ENCODE measurements at places on chromosomes 3 and 15.
A peak's percentile ranks its signal among the peaks of the same experiment; 100 is the strongest.

GRCh38 chr3:171824116-171824515, 13.8 kb upstream of the PLD1 start:
- H3K27me3 ChIP-seq = no peaks in the 10 kb centered on the region
- H3K4me3 ChIP-seq = no peak overlapping the region
- no peaks in the 10 kb centered on the region for H3K36me3 ChIP-seq
- H3K4me1 ChIP-seq = peaks cover 5% of the 10 kb centered on the region
- H3K27ac ChIP-seq = no peak overlapping the region
- no peak for DNase-seq

DNA sequence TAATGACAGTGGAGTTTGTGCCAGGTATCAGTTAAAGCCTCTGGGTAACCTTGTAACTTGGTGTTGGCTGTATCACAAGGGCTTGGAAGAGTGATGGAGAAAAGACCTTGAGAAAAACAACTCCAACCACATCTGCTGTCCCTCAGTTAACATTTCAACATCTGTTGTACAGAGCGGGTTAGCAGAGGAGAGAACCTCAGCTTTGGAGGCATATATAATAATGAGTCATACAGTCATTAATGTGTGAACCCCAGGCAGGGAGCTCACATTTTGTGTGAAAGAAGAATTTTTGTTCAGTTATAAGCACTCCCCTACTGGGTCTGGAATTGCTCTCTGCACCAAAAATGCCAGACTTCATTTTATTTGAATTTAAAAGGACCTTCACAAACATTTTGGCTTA, 439.5 kb downstream of the PDCD6IP start:
- H3K4me3 ChIP-seq = no peak overlapping the region
- H3K4me1 ChIP-seq = no peaks in the 10 kb centered on the region
- DNase-seq = no peak
- H3K27ac ChIP-seq = no peak overlapping the region
- no peaks in the 10 kb centered on the region for H3K27me3 ChIP-seq

GRCh38 chr3:25863011-25863415, 73.1 kb downstream of the OXSM start:
- no peaks in the 10 kb centered on the region for H3K4me1 ChIP-seq
- no peak overlapping the region for H3K27ac ChIP-seq
- no peak for DNase-seq
- no peak overlapping the region for H3K4me3 ChIP-seq
- no peaks in the 10 kb centered on the region for H3K36me3 ChIP-seq

DNA sequence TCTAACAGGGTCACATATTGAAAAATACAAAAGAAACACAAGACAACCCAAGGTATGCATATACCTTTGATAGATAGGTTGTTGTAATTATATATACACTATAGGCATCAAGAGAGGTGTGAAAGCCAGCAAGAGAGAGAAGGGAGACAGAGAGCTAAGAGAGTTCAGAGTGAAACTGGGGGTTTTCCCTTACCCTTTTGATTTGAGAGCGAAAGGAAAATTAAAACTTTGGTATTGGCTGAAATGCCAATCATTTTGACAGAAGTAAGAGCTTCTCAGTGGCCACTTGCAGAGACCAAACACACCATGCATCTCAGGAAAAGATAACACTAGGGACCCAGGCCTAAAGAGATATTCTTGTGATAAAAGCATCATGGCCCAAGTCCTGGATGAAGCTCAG, 183.6 kb downstream of the SHOX2 start:
- no peak overlapping the region for H3K4me3 ChIP-seq
- no peaks in the 10 kb centered on the region for H3K4me1 ChIP-seq
- no peak overlapping the region for H3K27ac ChIP-seq
- no peak for DNase-seq

GRCh38 chr3:28915741-28916500, 364.9 kb upstream of the RBMS3 start:
- no peak overlapping the region for H3K4me3 ChIP-seq
- no peaks in the 10 kb centered on the region for H3K4me1 ChIP-seq
- H3K27me3 ChIP-seq = no peaks in the 10 kb centered on the region
- H3K36me3 ChIP-seq = no peaks in the 10 kb centered on the region

- H3K27me3 ChIP-seq = no peaks in the 10 kb centered on the region
- peaks cover 8% of the 10 kb centered on the region for H3K4me1 ChIP-seq
- no peaks in the 10 kb centered on the region for H3K36me3 ChIP-seq
- no peak overlapping the region for H3K27ac ChIP-seq
- no peak overlapping the region for H3K4me3 ChIP-seq
Measured at GRCh38 chr15:41011055-41011815, 58.0 kb downstream of the CHAC1 start.

DNA sequence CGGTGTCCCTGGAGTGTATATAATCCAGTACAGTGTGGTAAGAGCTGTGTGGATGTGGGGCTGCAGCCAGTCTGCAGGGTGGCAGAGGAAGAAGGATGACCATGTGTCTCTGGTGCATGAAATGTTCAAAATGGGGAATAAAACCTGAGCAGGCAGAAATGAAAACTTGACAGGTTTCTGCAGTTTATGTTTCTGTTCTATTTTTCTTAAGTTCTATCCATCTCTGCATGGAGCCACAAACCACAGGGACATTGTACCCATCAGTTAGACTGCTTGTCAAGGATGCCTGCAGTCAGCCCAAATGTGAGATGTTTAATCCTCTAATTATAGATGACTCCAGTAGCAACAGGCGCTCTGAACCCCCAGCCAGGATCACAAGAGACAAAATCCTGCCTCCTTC, 216.7 kb downstream of the IL20RB start:
- H3K27ac ChIP-seq = no peak overlapping the region
- H3K36me3 ChIP-seq = no peaks in the 10 kb centered on the region
- no peaks in the 10 kb centered on the region for H3K4me1 ChIP-seq
- no peak for DNase-seq
- H3K4me3 ChIP-seq = no peak overlapping the region
- H3K27me3 ChIP-seq = no peaks in the 10 kb centered on the region

- peak overlapping the region; percentile 89 for H3K27ac ChIP-seq
- peak overlapping the region; percentile 28 for H3K4me3 ChIP-seq
- peaks cover 19% of the 10 kb centered on the region for H3K4me1 ChIP-seq
- H3K27me3 ChIP-seq = no peaks in the 10 kb centered on the region
- peak; percentile 34 for DNase-seq
Measured at GRCh38 chr3:64686446-64686908, 1.3 kb downstream of the ADAMTS9 start.

DNA sequence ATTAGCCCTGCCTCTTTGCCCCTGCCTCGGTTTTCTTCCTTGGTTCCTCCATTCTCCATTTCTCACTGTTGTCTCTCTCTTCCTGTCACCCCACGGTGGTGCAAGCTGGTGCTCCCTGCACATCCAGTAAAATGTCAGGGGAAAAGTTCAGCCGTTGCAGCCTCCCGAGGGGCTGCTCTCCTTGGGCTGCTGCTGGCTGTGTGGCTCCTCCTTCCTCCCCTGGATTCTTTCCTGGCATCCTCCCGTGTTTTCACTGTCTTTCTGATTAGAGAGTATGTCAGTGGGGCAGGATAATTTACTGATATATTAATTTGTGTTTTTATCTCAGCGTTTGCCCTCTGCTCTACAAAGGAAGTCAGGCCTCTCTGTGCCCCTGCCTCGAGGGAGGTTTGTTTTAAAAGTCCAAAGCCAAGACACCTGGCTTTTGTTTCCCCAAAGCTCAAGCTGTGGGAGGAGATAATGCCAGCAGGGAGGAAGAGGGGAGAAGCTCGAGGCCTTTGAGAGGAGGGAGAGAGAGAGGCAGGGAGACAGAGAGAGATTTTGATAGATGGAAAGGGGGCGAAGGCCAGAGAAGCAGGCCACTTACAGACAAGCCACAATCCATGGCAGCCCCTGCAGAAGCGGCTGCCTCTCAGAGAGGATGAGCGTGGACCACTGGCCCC, 150.3 kb upstream of the NR2F2 start:
- no peak for DNase-seq
- no peaks in the 10 kb centered on the region for H3K27me3 ChIP-seq
- H3K27ac ChIP-seq = no peak overlapping the region
- H3K36me3 ChIP-seq = no peaks in the 10 kb centered on the region
- no peak overlapping the region for H3K4me3 ChIP-seq
